ENCODE measurements at places on chromosomes 7 and 10.

DNA sequence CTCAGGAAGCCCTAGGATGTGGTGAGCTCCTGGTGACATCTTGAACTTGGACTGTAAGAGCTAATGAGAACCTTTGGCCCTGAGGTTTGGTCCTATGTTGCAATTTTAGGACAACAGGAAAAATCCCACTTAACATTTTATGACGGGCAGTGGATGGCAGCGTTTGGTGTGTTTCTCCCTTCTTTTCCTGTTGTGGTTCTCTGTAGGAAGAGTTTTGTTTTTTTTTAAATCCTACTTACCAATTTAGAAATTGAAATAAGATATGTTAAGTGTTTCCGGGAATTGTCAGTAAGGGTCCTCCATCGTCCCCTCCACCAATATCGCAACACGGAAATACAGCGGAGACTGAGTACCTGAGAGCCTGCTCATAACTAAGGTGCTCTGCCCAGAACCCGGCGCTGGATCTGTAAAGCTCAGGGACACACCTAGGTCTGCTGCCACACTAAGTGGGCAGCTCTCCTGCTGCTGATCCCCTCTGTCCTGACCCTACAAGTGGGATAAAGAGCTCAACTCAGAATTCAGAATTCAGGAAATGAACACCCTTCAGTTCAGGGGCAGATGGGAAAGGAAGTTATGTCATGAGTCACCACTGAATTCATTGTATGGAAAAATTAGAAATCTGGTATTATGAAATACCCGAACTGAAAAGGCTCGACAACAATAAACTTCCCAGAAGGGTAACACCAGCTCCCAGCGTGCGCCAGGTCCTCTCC lies 9.1 kb upstream of the PROSER2 start:
- DNase-seq: no peak

DNA sequence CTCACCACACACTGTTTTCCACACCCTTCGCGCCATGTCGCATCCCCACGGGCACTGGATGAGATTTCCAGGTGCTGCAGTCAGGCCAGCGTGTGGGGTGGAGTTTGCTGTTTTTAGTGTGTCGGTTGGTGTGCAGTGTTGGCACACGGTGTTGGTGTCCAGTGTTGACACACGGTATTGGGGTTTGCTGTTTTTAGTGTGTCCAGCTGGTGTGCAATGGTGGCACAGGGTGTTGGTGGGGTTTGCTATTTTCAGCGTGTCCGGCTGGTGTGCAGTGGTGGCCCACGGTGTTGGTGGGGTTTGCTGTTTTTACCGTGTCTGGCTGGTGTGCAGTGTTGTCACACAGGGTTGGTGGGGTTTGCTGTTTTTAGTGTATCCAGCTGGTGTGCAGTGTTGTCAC lies 20.1 kb upstream of the PRKAR1B start:
- DNase-seq: no peak

DNA sequence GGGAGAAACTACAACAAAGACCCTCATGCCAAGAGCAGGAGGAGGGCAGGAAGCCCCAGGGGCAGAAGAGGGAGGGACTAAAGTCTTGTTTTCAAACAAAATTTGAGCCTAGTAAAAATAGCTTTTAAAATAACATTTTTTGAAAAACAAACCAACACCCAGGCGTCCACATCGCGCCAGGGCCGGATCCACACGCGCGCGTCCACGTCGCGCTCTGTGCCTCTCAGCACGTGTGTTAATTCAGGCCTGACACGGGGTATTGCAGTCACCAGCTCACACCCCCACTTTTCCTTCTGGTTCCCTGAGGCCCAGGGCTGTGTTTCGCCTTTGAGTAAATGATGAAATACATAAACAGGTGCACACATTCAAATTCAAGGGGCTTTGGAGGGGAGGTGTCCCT lies 196.2 kb downstream of the TCERG1L start:
- no peak for DNase-seq

DNA sequence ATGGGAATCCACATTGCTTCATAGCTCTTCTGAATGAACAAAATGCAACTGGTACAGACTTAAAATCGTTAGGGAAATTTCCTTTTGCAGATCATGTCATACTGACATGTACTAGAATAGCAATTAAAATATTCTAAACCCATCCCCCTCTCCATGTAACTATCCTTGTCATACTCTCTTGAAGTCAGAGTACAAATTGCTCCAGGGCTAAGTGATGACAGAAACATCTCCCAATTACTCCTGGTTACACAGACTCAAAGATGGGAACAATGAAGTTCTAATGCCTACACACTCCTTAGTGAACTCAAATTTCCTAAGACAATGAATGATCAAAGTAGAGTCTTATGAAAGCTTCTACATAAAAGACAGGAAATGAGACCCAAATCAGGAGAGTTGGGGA lies 87.2 kb downstream of the PDE1C start:
- DNase-seq: no peak

- DNase-seq: no peak
Observed at GRCh38 chr10:103638948-103639347, 145.4 kb downstream of the NEURL1 start.

DNA sequence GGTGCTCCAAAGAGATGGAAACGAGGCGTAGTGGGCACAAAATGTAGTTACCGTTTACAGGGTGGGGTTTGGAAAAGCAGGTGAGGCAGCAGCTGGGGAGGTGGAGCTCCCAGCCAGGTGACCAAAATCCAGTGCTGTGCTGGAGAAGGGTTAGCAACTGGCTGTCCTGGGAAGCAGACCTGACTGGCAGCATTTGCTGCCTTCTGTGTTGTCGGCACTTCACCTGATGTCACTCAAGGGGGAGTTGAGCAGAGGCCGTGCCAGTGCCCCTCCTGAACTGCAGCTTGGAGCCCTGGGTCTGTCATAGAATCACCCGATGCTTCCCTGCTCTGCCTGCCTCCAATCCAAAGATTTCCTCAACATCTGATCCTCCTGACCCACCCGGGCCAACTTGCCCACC lies 12.8 kb downstream of the GCK start:
- no peak for DNase-seq

GRCh38 chr10:80110986-80111385 lies 21.5 kb upstream of the PLAC9 start:
- DNase-seq: no peak

- no peak for DNase-seq
Observed at GRCh38 chr10:34959321-34959720, 130.8 kb downstream of the CUL2 start.

GRCh38 chr10:8978100-8978499 lies 923.6 kb downstream of the GATA3 start:
- no peak for DNase-seq

DNA sequence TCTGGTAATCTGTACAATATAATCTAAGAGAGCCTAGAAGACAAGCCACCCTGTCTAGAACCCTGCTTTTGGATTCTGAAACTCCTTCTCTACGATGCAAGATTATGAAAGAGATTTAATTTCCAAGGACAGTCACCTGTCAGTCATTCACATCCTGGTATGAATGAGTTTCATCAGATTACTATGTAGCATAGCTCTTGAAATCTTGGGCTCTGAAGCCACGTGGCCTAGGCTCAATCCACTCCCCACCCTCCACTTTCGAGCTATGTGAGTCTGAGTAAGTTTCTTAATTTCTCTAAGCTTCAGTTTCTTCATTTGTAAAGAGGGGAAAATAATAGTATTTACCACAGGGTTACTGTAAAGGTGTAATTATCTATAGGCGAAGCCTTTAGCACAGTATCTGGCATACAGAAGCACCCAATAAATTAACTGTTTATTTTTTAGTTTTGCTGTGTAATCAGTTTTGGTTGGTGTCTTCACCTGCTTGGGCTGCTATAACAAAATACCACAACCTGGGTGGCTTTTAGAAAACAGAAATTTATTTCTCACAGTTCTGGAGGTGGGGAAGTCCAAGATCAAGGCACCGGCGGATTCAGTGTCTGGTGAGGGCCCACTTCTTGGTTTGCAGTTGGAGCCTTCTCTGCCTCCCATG lies 71.3 kb downstream of the MYOF start:
- no peak for DNase-seq

GRCh38 chr7:106112972-106113421 lies 885 bp upstream of the SYPL1 start:
- no peak for DNase-seq

DNA sequence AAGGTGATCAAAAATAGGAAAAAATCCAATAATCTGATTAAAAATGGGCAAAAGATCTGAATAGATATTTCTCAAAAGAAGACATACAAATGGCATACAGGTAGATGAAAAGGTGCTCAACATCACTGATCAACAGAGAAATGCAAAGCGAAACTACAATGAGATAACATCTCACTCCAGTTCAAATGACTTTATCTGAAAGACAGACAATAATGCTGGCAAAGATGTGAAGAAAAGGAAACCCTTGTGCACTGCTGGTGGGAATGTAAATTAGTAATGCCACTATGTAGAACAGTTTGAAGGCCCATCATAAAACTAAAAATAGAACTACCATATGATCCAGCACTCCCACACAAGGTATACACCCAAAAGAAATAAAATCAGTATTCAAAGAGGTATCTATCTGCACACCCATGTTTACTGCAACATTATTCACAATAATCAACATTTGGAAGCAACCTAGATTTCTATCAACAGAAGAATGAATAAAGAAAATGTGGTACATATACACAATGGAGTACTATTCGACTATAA lies 85.0 kb downstream of the LRRN3 start:
- no peak for DNase-seq

DNA sequence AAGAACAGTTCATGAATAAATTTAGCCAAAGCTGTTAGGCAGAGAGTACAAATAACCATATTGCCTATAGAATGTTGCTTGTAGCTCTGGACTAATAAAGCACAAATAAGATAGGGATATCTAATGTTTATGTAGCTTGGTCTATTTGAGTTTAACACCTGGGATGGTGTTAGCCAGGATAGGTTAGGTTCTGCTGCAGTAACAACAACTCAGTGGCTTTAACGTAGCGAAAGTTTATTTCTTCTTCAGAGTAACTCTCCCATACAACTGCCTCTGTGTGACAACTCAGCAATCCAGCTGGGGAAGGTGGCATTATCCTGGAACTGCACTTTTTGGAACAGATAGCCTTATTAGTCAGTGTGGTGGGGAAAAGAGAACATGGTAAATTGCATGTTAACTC lies 52.2 kb upstream of the STEAP4 start:
- DNase-seq: no peak

DNA sequence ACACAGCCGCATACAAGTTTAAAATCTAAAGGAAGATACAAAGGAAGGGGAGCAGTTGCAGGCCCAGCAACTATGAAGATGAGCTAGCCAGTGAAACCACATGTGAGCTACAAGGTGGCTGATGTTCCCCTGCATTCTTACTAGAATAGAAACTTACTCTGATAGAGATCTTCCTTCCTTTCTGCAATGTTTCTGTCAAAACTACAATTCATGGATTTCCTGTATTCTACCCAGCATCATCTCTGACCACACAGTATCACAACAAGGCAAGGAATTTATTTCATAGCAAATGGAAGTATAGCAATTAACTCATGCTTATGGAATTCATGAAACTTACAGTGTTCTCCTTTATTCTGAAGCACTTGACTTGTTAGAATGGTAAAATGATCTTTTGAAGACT lies 68.7 kb upstream of the AASS start:
- no peak for DNase-seq

DNA sequence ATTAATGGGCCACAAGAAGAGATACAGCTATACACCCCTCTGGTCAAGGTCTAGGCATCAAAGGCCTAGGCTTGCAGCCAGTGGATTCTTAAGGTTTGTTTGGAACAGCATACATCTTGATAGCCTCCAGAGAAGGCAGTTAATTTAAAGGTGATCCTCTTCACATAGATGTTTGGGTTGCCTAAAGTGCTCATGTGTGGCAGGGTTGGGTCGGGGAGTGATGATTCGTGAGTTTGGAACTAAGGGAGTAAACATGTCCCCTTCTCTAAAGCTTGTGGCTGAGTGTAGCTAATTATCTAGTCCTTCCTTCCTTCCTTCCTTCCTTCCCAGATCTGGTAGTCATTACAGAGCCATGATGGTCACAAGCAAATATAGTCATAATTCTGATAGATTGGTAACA lies 12.4 kb downstream of the PCLO start:
- DNase-seq: no peak

DNA sequence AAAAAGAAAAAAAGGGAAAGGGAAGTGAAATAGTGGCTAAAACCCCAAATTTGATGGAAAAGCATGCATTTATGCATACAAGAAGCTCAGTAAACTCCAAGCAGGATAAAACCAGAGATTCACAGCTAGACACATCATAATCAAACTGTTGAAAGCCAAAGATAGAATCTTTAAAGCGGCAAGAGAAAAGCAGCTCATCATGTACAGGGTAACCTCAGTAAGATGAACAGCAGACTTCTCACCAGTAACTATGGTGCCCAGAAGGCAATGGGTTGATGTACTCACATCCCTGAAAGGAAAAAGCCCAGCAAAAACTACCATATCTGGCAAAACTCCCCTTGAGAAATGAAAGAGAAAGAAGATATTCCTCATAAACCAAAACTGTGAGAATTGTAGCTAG lies 60.4 kb downstream of the TPST1 start:
- no peak for DNase-seq

GRCh38 chr7:131346885-131347592 lies 19.4 kb downstream of the MKLN1 start:
- no peak for DNase-seq

GRCh38 chr10:66795866-66796265 lies 130.0 kb upstream of the LRRTM3 start:
- DNase-seq: peak; percentile 37

GRCh38 chr7:561631-562373 lies 42.2 kb upstream of the PDGFA start:
- no peak for DNase-seq

DNA sequence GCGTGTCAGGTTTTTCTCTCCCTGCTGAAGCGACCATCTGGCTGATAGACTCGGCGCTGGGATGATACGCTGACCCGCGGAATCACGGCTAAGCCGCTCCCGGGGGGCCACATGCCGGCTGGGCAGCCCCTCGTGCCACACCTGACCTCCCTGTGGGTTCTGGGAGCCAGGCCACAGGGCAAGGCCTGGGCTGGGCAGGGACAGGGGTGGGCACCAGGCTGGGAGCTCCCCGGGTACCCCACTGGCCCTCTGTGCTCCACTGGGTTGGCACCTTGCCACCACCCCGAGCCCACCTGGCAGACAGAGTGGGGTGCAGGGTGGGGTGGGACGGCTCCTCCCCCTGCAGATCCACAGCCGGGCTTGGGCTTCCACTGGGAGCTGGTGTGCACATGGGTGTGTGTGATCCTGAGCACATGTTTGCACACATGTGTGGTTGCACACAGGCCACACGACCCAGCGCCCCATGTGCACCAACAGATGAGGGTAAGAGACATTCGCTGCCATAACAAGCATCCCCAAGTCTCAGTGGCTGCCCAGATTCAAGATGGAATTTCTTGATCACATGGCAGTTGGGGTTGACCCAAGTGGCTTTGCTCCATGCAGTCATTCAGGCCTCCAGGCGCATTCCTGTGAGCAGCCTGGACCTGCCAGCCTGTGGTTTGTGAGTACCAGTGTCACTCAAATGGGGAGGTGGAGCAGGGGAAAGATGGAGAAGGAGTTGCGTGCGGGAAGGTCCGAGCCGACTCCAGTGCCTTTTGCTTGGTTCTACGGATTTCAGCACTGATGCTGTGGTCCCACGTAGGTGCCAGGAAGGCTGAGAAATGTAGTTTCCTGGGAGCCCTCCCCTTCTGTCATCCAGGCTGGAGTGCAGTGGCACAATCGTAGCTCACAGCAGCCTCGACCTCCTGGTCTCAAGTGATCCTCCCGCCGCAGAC lies 79.7 kb downstream of the UNCX start:
- no peak for DNase-seq
